ENCODE measurements at places on chromosomes 4 and X. TPM values are rescaled to one million over a fixed set of nuclear protein-coding genes. Genes with fewer than 3 reads are reported as not detected.

Gene SUPT20HL1
- total RNA-seq: not detected

GRCh38 chrX:43743100-43743822 lies 87.2 kb downstream of the MAOA start:
- peaks cover 10% of the 10 kb centered on the region for H3K4me1 ChIP-seq
- peak overlapping the region; percentile 66 for H3K27ac ChIP-seq
- DNase-seq: no peak
- H3K4me3 ChIP-seq: no peak overlapping the region
- H3K36me3 ChIP-seq: no peaks in the 10 kb centered on the region
- H3K27me3 ChIP-seq: no peaks in the 10 kb centered on the region

GRCh38 chr4:25439918-25440477 lies 62.9 kb downstream of the ANAPC4 start:
- peak overlapping the region; percentile 40 for H3K27ac ChIP-seq
- H3K27me3 ChIP-seq: no peaks in the 10 kb centered on the region
- no peak overlapping the region for H3K4me3 ChIP-seq
- H3K4me1 ChIP-seq: peaks cover 27% of the 10 kb centered on the region

DNA sequence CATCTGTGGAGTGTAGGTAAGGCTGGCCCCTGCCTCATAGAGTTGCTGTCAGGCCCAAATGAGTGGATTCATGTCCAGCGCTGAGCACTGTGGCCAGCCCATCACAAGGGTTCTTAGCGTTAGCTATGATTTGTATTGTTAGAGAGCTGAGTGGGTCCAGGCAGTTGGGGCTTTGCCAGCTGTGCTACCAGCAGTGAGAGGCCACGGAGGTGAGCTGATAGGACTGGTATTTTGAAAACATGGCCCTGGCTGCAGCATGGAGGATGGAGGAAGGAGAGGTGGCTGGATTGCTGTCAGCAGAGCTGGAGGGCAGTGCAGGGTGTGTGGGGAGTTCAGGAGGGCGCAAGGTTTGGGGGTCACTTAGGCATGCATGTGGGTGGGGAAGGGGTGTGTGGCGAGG lies 69.8 kb downstream of the PSAPL1 start:
- H3K4me3 ChIP-seq: no peak overlapping the region
- peak overlapping the region; percentile 36 for H3K27ac ChIP-seq
- peaks cover 49% of the 10 kb centered on the region for H3K4me1 ChIP-seq
- DNase-seq: peak; percentile 88

- H3K27ac ChIP-seq: no peak overlapping the region
- no peaks in the 10 kb centered on the region for H3K4me1 ChIP-seq
- no peaks in the 10 kb centered on the region for H3K27me3 ChIP-seq
- H3K36me3 ChIP-seq: no peaks in the 10 kb centered on the region
- H3K4me3 ChIP-seq: no peak overlapping the region
Measured at GRCh38 chrX:87636533-87636932, 118.9 kb downstream of the KLHL4 start.

- no peaks in the 10 kb centered on the region for H3K27me3 ChIP-seq
- H3K36me3 ChIP-seq: no peaks in the 10 kb centered on the region
Measured at GRCh38 chr4:181261279-181261678, 981.9 kb upstream of the TENM3 start.

GRCh38 chr4:145035494-145036136 lies 62.4 kb downstream of the ANAPC10 start:
- no peak overlapping the region for H3K4me3 ChIP-seq
- no peaks in the 10 kb centered on the region for H3K4me1 ChIP-seq
- no peak for DNase-seq
- peaks cover 7% of the 10 kb centered on the region for H3K36me3 ChIP-seq
- no peak overlapping the region for H3K27ac ChIP-seq

Gene CENPE
- total RNA-seq: 0.67 TPM

Gene CRMP1
- 3.0 TPM for total RNA-seq

- DNase-seq: no peak
- no peak overlapping the region for H3K4me3 ChIP-seq
- H3K27ac ChIP-seq: no peak overlapping the region
- no peaks in the 10 kb centered on the region for H3K36me3 ChIP-seq
Measured at GRCh38 chr4:20621476-20621875, 78.8 kb upstream of the PACRGL start.

- no peaks in the 10 kb centered on the region for H3K27me3 ChIP-seq
- DNase-seq: no peak
- no peak overlapping the region for H3K4me3 ChIP-seq
Measured at GRCh38 chrX:46626566-46626965, 53.0 kb downstream of the CHST7 start.

DNA sequence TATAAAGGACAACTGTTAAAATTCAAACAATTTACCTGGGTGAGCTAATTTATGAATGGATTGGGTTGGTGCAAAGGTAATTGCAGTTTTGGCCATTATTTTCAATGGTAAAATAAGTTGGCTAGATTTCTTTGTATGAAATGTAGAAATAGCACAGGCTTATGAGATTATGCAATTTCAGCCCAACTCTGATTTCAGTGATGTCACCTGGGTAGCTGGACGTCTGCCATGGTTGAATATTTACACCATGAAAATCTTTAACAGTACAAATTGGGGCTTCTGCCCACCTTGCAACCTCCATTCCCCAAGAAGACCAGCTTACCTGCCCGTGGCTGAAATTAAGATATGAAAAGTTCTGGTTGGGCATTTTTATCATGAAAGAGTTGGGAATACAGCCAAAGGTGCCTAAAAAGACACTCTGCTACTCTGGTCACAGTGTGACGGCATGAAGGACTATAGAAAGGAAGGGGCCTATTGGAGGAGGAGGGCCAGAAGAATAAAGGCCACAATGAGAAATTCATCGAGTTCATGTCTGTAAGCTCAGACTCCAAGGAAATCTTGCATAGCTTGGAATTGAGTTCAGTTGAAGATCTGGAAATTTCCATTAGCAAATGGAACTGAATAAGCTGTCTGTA lies 29.7 kb downstream of the EGF start:
- H3K36me3 ChIP-seq: no peaks in the 10 kb centered on the region
- H3K4me1 ChIP-seq: no peaks in the 10 kb centered on the region
- H3K4me3 ChIP-seq: no peak overlapping the region
- no peaks in the 10 kb centered on the region for H3K27me3 ChIP-seq
- no peak overlapping the region for H3K27ac ChIP-seq

- H3K27ac ChIP-seq: no peak overlapping the region
- DNase-seq: no peak
- H3K4me3 ChIP-seq: no peak overlapping the region
- H3K4me1 ChIP-seq: no peaks in the 10 kb centered on the region
- H3K27me3 ChIP-seq: no peaks in the 10 kb centered on the region
Measured at GRCh38 chr4:127548990-127549925, 83.5 kb upstream of the INTU start.

Gene NHSL2
- 5.5 TPM for total RNA-seq

- peaks cover 16% of the 10 kb centered on the region for H3K4me1 ChIP-seq
- peak; percentile 75 for DNase-seq
- no peak overlapping the region for H3K4me3 ChIP-seq
- H3K27ac ChIP-seq: peak overlapping the region; percentile 74
Measured at GRCh38 chr4:128782875-128783614, 26.5 kb upstream of the JADE1 start.

Gene STPG2
- total RNA-seq: 2.3 TPM

GRCh38 chr4:169582203-169582602 lies 30.2 kb downstream of the NEK1 start:
- no peak overlapping the region for H3K27ac ChIP-seq
- peaks cover 14% of the 10 kb centered on the region for H3K36me3 ChIP-seq
- no peaks in the 10 kb centered on the region for H3K27me3 ChIP-seq
- no peak for DNase-seq
- no peak overlapping the region for H3K4me3 ChIP-seq

GRCh38 chrX:120299928-120300327 lies 11.3 kb downstream of the TMEM255A start:
- H3K4me1 ChIP-seq: peaks cover 5% of the 10 kb centered on the region
- H3K27me3 ChIP-seq: no peaks in the 10 kb centered on the region
- H3K36me3 ChIP-seq: no peaks in the 10 kb centered on the region
- H3K27ac ChIP-seq: no peak overlapping the region

Gene SUV39H1
- 2.7 TPM for total RNA-seq

Gene MEPE
- total RNA-seq: not detected

GRCh38 chr4:58507079-58507478 lies 1396.9 kb upstream of the IGFBP7 start:
- H3K36me3 ChIP-seq: no peaks in the 10 kb centered on the region
- H3K27ac ChIP-seq: no peak overlapping the region
- no peak for DNase-seq
- H3K4me1 ChIP-seq: no peaks in the 10 kb centered on the region
- H3K27me3 ChIP-seq: no peaks in the 10 kb centered on the region

DNA sequence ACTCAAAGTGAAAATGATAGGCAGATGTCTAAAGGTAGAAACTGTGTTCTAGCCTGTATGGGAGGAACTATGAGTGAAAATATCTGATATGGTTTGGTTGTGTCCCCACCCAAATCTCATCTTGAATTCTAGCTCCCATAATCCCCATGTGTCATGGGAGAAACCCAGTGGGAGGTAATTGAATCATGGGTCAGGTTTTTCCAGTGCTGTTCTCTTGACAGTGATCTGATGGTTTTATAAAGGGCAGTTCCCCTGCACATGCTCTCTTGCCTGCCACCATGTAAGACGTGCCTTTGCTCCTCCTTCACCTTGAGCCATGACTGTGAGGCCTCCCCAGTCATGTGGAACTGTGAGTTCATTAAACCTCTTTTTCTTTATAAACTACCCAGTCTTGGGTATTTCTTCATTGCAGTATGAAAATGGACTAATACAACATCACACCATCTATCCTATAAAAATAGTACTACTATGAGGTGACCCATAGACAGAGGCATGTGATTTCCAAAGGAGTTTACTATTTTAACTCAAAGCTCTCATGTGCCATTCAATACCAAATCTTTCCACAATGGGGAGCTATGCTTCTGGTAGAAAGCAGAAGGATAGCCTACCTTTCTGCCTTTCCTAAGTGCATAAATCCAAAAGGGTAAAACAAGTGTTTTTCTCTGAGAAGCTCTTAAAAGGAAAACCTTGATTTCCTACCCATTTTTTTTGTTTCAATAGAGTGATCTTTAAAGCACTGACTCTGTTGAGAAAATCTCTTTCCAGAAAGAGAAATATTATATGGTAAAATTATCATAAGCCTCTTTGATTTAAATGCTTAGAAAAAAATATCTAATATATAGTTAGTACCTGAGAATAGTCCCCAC lies 38.8 kb downstream of the SEC31A start:
- no peak for DNase-seq
- H3K4me1 ChIP-seq: no peaks in the 10 kb centered on the region
- no peak overlapping the region for H3K27ac ChIP-seq

GRCh38 chr4:92872604-92873003 lies 568.8 kb downstream of the GRID2 start:
- no peaks in the 10 kb centered on the region for H3K4me1 ChIP-seq
- H3K4me3 ChIP-seq: no peak overlapping the region
- H3K36me3 ChIP-seq: no peaks in the 10 kb centered on the region
- H3K27me3 ChIP-seq: no peaks in the 10 kb centered on the region

Gene ERAS
- not detected for total RNA-seq

DNA sequence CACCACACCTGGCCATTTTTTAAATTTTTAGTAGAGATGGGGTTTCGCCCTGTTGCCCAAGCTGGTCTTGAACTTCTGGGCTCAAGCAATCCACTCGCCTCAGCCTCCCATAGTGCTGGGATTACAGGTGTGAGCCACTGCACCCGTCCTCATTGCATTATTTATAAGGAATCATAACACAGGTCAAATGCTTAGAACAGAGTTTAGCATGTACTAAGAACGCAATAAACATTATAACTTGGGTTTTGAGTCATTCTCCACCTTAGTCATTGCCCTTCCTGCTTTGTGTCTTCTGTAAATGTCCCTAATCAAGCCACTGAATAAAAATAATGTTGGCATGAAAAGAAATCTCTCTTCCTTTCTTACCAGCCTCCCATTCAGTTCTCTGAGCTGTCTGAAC lies 38.5 kb upstream of the SHROOM4 start:
- H3K36me3 ChIP-seq: no peaks in the 10 kb centered on the region
- no peak overlapping the region for H3K4me3 ChIP-seq
- no peak overlapping the region for H3K27ac ChIP-seq
- H3K27me3 ChIP-seq: no peaks in the 10 kb centered on the region

- H3K4me3 ChIP-seq: no peak overlapping the region
- H3K27me3 ChIP-seq: no peaks in the 10 kb centered on the region
- no peaks in the 10 kb centered on the region for H3K4me1 ChIP-seq
Measured at GRCh38 chr4:17707671-17708070, 73.8 kb downstream of the FAM184B start.

DNA sequence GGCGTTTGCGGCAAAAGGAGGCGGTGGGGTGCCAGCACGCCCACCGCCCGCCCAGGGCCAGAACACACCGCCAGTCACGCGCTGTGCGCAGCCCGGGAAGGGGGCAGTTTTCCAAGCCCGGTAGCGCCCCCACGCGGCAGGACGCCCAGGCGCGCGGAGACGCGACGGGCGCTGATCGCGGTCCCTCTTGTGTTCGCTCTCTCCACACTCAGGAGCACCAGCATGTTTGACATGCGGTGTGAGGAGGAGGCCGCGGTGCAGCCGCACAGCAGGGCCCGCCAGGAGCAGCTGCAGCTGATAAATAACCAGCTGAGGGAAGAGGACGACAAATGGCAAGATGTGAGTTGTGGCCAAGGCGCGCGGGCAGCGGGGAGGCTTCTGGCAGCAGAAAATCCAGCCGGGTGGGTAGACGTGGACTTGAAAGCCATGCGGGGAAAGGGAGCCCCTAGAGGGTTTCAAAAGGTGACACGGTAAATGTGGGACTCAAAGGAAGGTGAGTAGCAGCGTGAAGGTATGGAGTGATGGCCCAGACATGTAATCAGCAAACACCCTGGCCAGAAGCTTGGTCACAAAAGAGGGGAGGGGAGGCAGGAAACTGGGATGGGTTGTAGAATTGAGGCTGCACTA lies 104.1 kb downstream of the PHOX2B start:
- H3K4me3 ChIP-seq: no peak overlapping the region
- DNase-seq: peak; percentile 79
- H3K4me1 ChIP-seq: peaks cover 26% of the 10 kb centered on the region
- no peaks in the 10 kb centered on the region for H3K27me3 ChIP-seq
- H3K27ac ChIP-seq: peak overlapping the region; percentile 77
- peaks cover 13% of the 10 kb centered on the region for H3K36me3 ChIP-seq

GRCh38 chr4:95155759-95156451 lies 392.9 kb downstream of the UNC5C start:
- H3K27me3 ChIP-seq: no peaks in the 10 kb centered on the region
- no peaks in the 10 kb centered on the region for H3K36me3 ChIP-seq

DNA sequence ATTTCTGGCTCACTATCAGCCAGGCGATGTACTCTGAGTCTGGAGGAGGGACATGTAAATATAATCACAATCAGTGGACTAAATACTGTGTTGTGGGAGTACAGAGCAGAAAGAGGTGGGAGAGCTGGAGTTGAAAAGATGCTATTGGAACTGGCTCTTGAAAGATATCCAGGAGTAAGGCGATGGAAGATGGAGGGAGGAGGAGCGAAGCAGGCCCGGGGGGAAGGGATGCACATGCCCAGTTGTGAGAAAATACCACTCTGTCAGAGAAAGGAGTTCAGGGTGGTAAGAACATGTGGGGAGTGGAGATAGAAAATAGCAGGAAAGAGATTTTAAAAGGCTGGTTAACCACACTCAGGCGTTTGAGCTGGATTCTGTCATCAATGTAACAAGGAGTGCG lies 216.9 kb upstream of the ETNPPL start:
- no peaks in the 10 kb centered on the region for H3K27me3 ChIP-seq
- H3K4me1 ChIP-seq: no peaks in the 10 kb centered on the region
- no peak for DNase-seq
- H3K27ac ChIP-seq: no peak overlapping the region
- H3K36me3 ChIP-seq: no peaks in the 10 kb centered on the region
- H3K4me3 ChIP-seq: no peak overlapping the region

Data from thyroid gland (tissue), 4 donors.